A549 treated with AZD2906 at 1 μM for 4 hours (cell line): ENCODE measurements at places on chromosomes 16 and 17. TPM values are rescaled to one million over a fixed set of nuclear protein-coding genes. Genes with fewer than 3 reads are reported as not detected.

The KRTAP17-1 gene
- not detected in 5 replicates for total RNA-seq

The ABCC6 gene
- total RNA-seq = 0.72 to 1.4 TPM (median 0.80 TPM) in 5 replicates

The SOX15 gene
- total RNA-seq = 0.16 to 0.52 TPM (median 0.31 TPM) in 5 replicates

The TAC4 gene
- total RNA-seq = not detected in 5 replicates

The SEZ6 gene
- total RNA-seq = 0.03 to 0.08 TPM (median 0.03 TPM) in 3 of 5 replicates, not detected in the others

The CLEC19A gene
- 0.08 to 0.37 TPM (median 0.09 TPM) in 5 replicates for total RNA-seq

The PPP1R27 gene
- total RNA-seq = 0.08 to 0.35 TPM (median 0.18 TPM) in 5 replicates

The NTN1 gene
- total RNA-seq = 0.46 to 0.85 TPM (median 0.58 TPM) in 5 replicates

The FKBP10 gene
- 85.2 to 104 TPM (median 96.6 TPM) in 5 replicates for total RNA-seq

The BLTP2 gene
- total RNA-seq = 47.0 to 74.8 TPM (median 53.1 TPM) in 5 replicates

The CES5A gene
- total RNA-seq = 0.03 TPM in 1 of 5 replicates, not detected in the others

The CBX2 gene
- total RNA-seq = 14.3 to 17.5 TPM (median 16.1 TPM) in 5 replicates

The USP6 gene
- 0.01 to 0.03 TPM (median 0.02 TPM) in 4 of 5 replicates, not detected in the other for total RNA-seq

The DRC3 gene
- total RNA-seq = 2.0 to 2.5 TPM (median 2.1 TPM) in 5 replicates

The ACSM2A gene
- total RNA-seq = not detected in 5 replicates
